ENCODE measurements at places on chromosomes 1 and 21. TPM values are rescaled to one million over a fixed set of nuclear protein-coding genes. Genes with fewer than 3 reads are reported as not detected.

GRCh38 chr1:84569216-84569615 is 5.0 kb downstream of the CTBS start:
- peaks cover 39% of the 10 kb centered on the region for H3K36me3 ChIP-seq
- H3K4me1 ChIP-seq: no peaks in the 10 kb centered on the region
- no peaks in the 10 kb centered on the region for H3K27me3 ChIP-seq
- H3K27ac ChIP-seq: no peak overlapping the region
- DNase-seq: no peak

DNA sequence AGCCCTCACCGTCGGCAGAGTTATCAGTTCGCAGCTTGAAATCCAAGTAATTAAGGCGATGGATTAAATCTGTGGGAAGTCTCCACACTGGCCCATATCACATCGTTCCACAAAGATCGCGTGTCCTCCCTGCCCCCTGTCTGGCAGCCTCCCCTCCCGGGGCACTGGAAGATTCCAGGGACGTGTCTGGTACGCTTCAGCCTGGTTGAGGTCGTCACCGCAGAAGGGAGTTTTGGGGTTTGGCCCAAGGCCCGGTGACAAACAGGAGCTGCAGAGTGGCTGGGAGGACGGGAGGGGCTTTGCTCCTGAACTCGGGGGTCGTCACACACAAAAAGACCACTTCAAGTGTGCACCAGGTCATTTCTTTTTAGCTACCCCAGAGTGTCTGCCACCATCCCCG is 51.1 kb downstream of the PRDM16 start:
- no peak overlapping the region for H3K4me3 ChIP-seq
- H3K27ac ChIP-seq: no peak overlapping the region
- DNase-seq: no peak
- H3K4me1 ChIP-seq: no peaks in the 10 kb centered on the region
- H3K27me3 ChIP-seq: no peaks in the 10 kb centered on the region

FCGR3A gene
- total RNA-seq: 33.8 TPM

- no peak for DNase-seq
- H3K27me3 ChIP-seq: no peaks in the 10 kb centered on the region
- H3K4me3 ChIP-seq: no peak overlapping the region
- H3K27ac ChIP-seq: no peak overlapping the region
Measured at GRCh38 chr1:51955797-51956527, 34.5 kb downstream of the RAB3B start.

GRCh38 chr1:228336308-228337030 is 70.2 kb downstream of the TRIM11 start:
- DNase-seq: peak; percentile 7
- no peaks in the 10 kb centered on the region for H3K27me3 ChIP-seq
- no peak overlapping the region for H3K27ac ChIP-seq
- H3K4me1 ChIP-seq: no peaks in the 10 kb centered on the region

DNA sequence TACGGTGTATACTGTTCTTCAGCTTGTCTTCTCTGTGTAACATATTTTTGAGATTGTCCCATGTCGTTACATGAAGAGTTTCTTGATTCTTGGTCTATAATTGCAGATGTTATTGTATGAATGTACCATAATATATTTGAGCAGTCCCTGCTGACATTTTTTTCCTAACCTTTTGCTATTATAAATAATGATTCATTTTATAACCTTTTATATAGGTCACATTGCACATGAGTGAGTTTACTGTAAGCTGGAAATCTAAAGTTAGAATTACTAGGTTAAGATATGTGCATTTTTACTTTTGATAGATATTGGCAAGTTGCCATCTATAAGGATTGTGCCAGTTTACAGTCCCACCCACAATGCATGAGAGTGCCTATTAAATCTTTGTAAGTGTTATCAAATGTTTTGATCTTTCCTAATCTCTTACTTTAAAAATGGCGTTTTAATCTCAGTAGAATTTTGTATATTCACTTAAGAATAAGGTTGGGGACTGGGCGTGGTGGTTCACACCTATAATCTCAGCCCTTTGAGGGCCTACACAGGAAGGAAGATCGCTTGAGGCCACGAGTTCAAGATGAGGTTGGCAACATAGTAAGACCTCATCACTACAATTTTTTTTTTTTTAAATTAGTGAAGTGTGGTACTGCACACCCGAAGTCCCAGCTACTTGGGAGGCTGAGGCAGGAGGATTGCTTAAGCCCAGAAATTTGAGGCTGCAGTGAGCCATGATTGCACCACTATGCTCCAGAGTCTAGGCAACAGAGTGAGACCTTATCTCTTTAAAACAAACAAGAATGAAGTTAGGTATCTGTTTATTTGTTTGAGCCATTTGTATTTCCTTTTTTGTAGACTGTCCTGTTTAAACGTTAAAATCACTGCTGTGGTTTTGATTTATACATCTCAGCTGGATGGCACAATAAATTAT is 36.5 kb downstream of the ZMYM1 start:
- no peak for DNase-seq
- H3K27me3 ChIP-seq: no peaks in the 10 kb centered on the region
- no peak overlapping the region for H3K27ac ChIP-seq
- no peak overlapping the region for H3K4me3 ChIP-seq
- H3K36me3 ChIP-seq: no peaks in the 10 kb centered on the region

ARTN gene
- not detected for total RNA-seq

AGO4 gene
- 10.4 TPM for total RNA-seq

- no peaks in the 10 kb centered on the region for H3K27me3 ChIP-seq
- H3K36me3 ChIP-seq: no peaks in the 10 kb centered on the region
- no peak overlapping the region for H3K4me3 ChIP-seq
- DNase-seq: no peak
Measured at GRCh38 chr1:222060210-222060916, 318.5 kb upstream of the DUSP10 start.

- no peaks in the 10 kb centered on the region for H3K36me3 ChIP-seq
- H3K27ac ChIP-seq: no peak overlapping the region
- H3K27me3 ChIP-seq: no peaks in the 10 kb centered on the region
- no peak for DNase-seq
Measured at GRCh38 chr1:222040955-222041354, 299.1 kb upstream of the DUSP10 start.

- H3K27me3 ChIP-seq: no peaks in the 10 kb centered on the region
- DNase-seq: no peak
- H3K4me1 ChIP-seq: no peaks in the 10 kb centered on the region
- no peak overlapping the region for H3K27ac ChIP-seq
- H3K4me3 ChIP-seq: no peak overlapping the region
Measured at GRCh38 chr1:58664881-58665280, 35.0 kb downstream of the MYSM1 start.

DNA sequence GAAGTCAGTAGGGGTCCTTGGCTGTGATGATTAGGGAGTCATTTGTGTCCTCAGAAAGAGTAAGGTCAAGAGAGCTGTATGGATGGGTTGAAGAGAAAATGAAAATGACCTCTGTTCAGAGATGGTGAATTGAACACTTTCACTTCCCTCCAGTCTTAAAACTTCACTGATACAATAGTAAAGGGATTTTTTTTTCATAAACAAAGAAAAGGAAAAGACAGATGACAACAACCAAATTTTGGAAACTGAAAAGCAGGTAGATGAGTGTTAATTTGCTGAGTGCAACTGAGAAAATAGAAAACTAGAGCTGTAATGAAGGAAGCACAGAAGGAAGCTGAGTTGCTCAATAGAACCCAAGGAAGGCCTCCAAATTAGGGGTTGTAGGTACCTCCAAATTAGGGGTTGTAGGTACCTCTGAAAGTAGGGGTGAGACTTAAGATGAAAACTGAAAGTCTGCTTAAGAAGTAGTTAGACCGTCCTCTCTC is 14.8 kb upstream of the S1PR1 start:
- no peaks in the 10 kb centered on the region for H3K36me3 ChIP-seq
- peaks cover 9% of the 10 kb centered on the region for H3K4me1 ChIP-seq
- DNase-seq: no peak
- no peak overlapping the region for H3K27ac ChIP-seq
- no peaks in the 10 kb centered on the region for H3K27me3 ChIP-seq

C1orf116 gene
- 0.31 TPM for total RNA-seq

CDK11B gene
- total RNA-seq: 8.0 TPM

DNALI1 gene
- 13.6 TPM for total RNA-seq

- no peaks in the 10 kb centered on the region for H3K36me3 ChIP-seq
- DNase-seq: no peak
- no peaks in the 10 kb centered on the region for H3K4me1 ChIP-seq
- H3K4me3 ChIP-seq: no peak overlapping the region
Measured at GRCh38 chr1:21302747-21303715, 12.8 kb upstream of the ECE1 start.

GBP7 gene
- total RNA-seq: 12.5 TPM

GRCh38 chr1:234782105-234782751 is 172.2 kb upstream of the IRF2BP2 start:
- no peaks in the 10 kb centered on the region for H3K27me3 ChIP-seq
- no peak overlapping the region for H3K4me3 ChIP-seq
- H3K27ac ChIP-seq: no peak overlapping the region
- H3K4me1 ChIP-seq: no peaks in the 10 kb centered on the region

DNA sequence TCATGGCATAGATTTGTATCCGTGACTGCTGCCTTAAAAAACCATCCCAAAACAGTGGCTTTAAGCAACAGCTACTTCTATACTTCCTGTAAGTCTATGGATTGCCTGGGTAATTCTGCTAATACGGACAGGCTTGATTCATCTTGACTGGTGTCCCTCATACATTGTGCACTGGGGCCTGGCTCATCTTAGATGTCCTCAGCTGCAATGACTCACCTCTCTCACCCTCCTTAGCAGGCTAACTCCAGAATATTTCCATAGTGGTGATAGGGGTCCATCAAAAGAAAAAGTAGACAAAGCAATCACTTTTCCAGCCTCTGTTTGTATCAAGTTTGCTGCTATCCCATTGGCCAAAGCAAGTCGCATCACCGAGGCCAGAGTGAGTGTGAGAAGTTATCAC is 409.1 kb upstream of the KAZN start:
- H3K4me3 ChIP-seq: no peak overlapping the region
- H3K27me3 ChIP-seq: no peaks in the 10 kb centered on the region
- no peaks in the 10 kb centered on the region for H3K4me1 ChIP-seq
- H3K36me3 ChIP-seq: no peaks in the 10 kb centered on the region

DNA sequence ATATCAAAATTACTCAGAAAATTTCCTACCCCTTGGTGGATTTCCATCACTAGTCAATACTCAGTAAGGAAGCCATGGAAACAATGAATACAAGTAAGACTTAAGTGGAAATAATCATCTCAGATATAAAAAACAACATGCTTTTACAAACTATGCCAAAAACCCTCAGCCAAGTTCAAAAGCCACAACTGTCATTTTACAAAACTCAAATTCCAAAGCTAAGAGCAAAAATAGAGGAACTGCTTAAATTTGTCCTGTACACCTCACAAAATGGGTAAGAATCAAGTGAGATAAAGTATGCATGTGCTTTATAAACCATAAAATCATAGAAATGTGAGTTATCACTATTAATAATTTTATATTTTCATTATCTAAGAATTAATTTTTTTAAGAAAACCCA is 9.6 kb downstream of the TMCO1 start:
- no peaks in the 10 kb centered on the region for H3K27me3 ChIP-seq
- H3K36me3 ChIP-seq: peaks cover 16% of the 10 kb centered on the region
- H3K4me1 ChIP-seq: no peaks in the 10 kb centered on the region
- H3K4me3 ChIP-seq: no peak overlapping the region

GRCh38 chr1:160858507-160858906 is 4.2 kb downstream of the CD244 start:
- DNase-seq: no peak
- H3K4me1 ChIP-seq: no peaks in the 10 kb centered on the region
- H3K36me3 ChIP-seq: no peaks in the 10 kb centered on the region
- no peak overlapping the region for H3K27ac ChIP-seq
- H3K27me3 ChIP-seq: no peaks in the 10 kb centered on the region
- H3K4me3 ChIP-seq: no peak overlapping the region

ILDR2 gene
- total RNA-seq: 2.3 TPM

GRCh38 chr21:46125846-46126301 is 28.0 kb downstream of the COL6A2 start:
- no peaks in the 10 kb centered on the region for H3K27me3 ChIP-seq
- H3K4me3 ChIP-seq: no peak overlapping the region
- H3K36me3 ChIP-seq: no peaks in the 10 kb centered on the region
- DNase-seq: peak; percentile 53
- no peaks in the 10 kb centered on the region for H3K4me1 ChIP-seq

- no peak for DNase-seq
- no peak overlapping the region for H3K4me3 ChIP-seq
- no peaks in the 10 kb centered on the region for H3K27me3 ChIP-seq
Measured at GRCh38 chr1:55413286-55413685, 198.1 kb upstream of the USP24 start.

DNA sequence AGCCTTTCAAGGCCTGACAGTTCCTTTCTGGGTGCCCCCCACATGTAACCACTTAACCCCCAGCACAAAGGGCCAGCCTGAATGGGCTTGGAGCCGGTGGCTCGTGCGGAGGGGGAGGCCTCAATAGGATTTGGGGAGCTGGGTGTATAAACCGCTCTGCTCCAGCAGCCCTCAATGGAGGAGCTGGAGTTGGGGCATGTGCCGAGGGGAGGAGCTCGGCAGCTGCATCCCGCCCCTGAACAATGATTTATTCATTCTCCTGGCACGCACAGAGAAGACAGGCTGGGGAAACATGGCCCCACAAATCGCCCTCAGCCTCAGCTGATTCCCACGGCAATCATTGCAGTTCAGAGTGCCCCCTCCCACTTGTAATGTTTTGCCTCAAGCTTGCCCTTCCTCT is 6.9 kb upstream of the C1orf216 start:
- no peak overlapping the region for H3K27ac ChIP-seq
- no peaks in the 10 kb centered on the region for H3K4me1 ChIP-seq
- H3K27me3 ChIP-seq: no peaks in the 10 kb centered on the region
- no peak for DNase-seq

DNA sequence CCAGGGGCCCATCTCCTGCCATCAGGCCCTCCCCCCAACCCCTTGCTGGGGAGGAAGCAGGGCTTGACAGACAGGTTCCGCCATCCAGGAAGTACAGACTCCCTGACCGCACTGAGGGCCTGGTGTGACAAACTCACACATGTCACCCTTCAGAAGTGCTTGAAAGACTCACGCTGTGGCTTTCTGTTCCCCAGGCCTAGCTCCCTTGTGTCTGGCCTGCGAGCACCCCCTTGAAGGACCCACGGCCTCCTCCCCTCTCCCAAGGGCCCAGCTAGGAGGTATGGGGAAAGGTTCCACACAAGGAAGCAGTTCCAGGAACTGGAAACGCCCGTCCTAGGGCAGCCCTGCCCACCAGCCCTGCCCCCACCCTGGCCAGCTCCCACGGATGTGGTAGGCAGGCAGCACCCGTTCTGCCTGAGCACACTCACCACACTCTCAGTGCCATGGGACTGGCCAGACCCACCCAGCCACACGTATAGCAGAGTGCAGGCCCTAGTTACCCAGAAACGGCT is 26.7 kb downstream of the SLC2A1 start:
- H3K27me3 ChIP-seq: no peaks in the 10 kb centered on the region
- H3K36me3 ChIP-seq: peaks cover 4% of the 10 kb centered on the region
- H3K27ac ChIP-seq: peak overlapping the region; percentile 53

GRCh38 chr1:28035420-28035819 is 53.0 kb downstream of the EYA3 start:
- DNase-seq: no peak
- no peaks in the 10 kb centered on the region for H3K27me3 ChIP-seq
- H3K36me3 ChIP-seq: peaks cover 7% of the 10 kb centered on the region

GRCh38 chr1:87826681-87827251 is 498.1 kb downstream of the LMO4 start:
- no peak for DNase-seq
- no peaks in the 10 kb centered on the region for H3K4me1 ChIP-seq
- no peak overlapping the region for H3K27ac ChIP-seq
- H3K36me3 ChIP-seq: no peaks in the 10 kb centered on the region
- no peaks in the 10 kb centered on the region for H3K27me3 ChIP-seq
- no peak overlapping the region for H3K4me3 ChIP-seq
